ENCODE measurements at places on chromosomes 7 and 10.
A peak's percentile ranks its signal among the peaks of the same experiment; 100 is the strongest.

DNA sequence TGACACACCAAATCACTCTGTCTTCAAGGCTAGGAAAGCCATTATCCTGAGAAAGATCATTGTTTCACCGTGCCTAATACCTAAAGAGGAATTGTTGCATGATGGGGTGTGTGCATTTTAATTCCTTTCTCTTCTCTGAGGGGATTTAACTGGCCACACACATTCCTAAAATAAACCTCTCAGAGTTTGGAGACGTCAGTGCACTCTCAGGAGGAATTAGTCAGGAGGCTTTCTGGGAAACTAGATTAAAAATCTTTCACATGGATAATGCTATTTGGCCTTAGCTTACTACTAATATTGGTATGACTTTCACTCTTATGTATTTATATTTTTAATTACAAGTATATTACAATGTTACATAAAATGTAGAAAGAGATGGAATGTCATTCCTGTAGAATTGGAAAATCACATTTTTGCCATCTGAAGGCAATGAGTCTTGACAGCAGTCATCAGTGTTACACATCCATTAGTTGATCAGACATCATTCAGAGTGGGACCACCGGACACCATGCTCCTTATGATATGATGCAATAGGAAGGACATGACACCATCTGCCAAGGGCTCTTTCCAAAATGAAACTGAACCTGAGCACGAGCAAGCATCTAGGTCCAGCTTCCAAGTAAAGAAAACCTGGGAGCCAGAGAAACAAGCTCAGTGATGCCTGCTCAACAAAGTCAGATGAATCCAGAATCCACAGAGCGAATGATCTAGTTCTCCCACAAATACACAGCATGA is 43.1 kb upstream of the TMEM273 start:
- no peak for DNase-seq

GRCh38 chr7:298375-298702 is 8.4 kb downstream of the FOXL3 start:
- DNase-seq = no peak

- no peak for DNase-seq
Observed at GRCh38 chr7:83524277-83525075, 124.5 kb downstream of the SEMA3E start.

GRCh38 chr7:2019711-2020511 is 212.8 kb downstream of the MAD1L1 start:
- DNase-seq = no peak

GRCh38 chr7:84490661-84491060 is 296.1 kb upstream of the SEMA3A start:
- no peak for DNase-seq

GRCh38 chr10:132335189-132336063 is 3.4 kb downstream of the LRRC27 start:
- peak; percentile 65 for DNase-seq

- DNase-seq = no peak
Observed at GRCh38 chr10:113854761-113855588, 514 bp downstream of the NHLRC2 start.

DNA sequence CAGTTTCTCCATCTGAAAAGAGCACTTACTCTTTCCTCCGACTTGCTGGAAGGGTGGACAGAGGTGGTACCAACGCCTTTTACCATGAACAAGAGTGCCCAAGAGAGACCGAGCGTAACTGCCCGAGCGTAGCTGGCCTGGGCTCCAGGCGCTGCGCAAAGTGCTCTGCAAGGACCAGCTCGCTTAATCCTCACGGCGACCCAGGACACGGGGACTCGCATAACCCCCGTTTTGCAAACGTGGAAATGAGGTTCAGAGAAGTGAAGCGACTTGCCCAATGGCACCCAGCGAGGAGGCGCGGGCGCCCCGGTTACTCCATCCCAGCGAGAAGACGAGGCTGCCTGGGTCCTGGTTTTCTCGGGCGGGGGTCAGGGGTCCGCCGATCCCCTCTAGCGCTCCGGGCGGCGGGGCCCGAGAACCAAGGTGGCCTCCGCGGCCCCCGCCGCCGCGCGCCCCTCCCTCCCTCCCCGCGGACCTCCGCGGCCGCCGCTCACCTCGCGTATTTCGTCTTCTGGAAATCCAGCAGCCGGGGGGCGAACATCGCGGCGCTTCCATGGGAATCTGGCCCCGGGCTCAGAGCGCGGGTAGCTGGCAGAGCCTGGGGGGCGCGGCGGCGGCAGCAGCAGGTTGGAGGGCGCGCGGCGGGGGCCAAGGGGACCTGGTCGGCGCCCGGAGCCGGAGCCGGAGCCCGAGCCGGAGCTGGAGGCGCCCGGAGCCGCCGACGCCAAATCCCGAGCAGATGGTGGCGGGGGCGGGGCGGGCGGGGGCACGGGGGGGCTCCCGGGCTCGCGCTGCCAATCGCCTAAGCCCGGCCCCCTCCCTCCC is at the start of gene MMD2:
TSS of gene MMD2 (minus strand) at position 711 of the 825 bp plus-strand sequence. CDS start at position 541, 170 bp downstream.
- DNase-seq = no peak

DNA sequence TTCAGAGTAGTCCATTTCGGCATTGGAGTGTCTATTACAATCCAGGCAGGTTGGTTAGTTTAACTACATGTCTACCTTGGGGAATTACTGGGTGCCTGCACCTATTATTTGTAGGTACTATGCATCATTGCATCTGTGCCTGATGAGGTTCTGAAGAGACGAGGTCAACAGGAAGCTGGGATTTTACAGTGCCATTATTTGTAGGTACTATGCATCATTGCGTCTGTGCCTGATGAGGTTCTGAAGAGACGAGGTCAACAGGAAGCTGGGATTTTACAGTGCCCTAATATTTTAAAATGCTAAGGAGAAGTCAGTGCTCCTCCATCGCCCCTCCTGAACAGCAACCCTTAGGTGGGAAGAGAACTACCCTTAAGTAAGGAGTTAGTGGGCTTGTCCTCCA is 41.7 kb downstream of the NPY start:
- DNase-seq = peak; percentile 75

GRCh38 chr10:47444047-47444446 is 39.9 kb downstream of the ANXA8 start:
- no peak for DNase-seq

Measured in GM12878 (cell line).